CD4-positive, alpha-beta T cell treated with Interferon alpha-2 for 1 hour (primary cell): ENCODE measurements at places on chromosomes 3 and 15.

- DNase-seq, result no peak
Observed at GRCh38 chr15:45664451-45664850, 29.6 kb downstream of the SQOR start.

DNA sequence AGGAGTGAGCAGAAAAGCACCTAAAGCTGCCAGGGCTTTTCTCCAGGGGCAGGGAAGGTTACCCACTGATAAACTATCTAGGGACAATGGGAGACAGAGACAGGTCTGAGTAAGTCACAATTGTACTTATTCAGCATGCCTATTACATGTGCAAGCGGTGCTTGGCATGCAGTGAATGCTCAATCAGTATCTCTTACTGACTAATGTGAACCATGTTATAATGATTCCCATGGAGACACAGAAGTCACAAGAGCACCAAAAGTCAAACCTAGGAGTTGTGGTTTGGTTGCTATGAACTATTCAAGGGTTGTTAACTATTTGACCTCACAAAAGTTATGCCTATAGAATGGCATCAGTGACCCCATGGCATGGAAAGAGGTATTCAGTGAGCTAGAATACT is 50.0 kb upstream of the RASGRP1 start:
- no peak for DNase-seq

- no peak for DNase-seq
Observed at GRCh38 chr3:185988080-185988815, 50.4 kb upstream of the TRA2B start.

DNA sequence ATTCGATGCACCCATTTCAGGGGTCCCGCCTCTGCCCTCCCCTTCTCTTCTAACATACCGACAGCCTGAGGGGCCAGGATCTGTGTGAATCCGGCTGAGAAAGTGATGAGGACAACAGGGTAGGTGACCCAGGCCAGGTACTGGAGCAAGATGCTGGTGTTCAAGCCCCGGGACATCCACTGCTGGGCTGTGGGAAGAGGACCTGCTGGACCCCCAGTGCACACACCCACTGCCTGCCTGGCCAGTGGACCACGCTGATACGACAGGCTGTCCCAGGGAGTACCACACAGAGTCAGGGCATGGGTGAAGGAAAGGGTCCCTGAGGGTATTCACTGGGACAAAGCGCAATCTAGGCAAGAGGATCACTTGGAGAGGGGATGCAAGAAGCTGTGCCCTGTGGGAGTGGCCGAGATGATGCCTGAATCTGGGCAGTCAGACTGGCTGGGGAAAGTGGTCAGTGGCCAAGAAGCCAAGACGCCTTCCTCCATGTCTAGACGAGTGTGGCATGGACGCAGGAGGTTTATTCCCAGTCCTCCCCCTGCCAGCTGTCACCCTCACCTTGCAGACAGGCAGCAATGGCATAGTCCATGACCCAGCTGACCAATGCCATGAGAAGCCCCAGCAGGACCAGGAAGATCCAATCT is 3.2 kb downstream of the CLCN2 start:
- no peak for DNase-seq

GRCh38 chr3:72265256-72266015 is 480.5 kb upstream of the PROK2 start:
- no peak for DNase-seq

DNA sequence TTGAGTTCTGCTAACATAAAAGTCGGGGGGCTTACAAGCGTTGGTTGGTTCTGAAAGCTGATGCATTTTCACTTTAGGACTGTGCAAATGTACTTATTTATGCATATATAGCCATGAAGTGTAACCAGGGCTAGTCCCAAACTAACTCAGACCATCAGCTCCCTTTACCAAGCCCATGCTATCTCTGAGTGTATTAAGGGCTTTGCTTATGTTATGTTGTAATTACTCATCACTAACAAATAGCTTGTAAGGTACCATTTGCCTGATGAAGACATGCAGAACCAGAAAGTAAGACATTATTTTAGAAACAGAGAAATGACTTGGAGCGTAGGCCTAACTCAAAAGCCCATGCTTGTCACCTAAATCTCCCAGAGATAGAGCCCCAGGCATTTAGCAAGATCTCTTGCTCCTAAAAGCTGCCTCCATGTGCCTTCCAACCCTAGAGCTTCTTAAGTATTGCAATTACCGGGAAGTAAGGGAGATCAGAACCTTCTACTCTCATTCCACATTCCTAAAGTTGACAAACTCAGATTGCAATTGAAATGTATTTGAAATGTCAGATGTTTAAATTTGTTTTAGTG is 362.9 kb upstream of the RBMS3 start:
- no peak for DNase-seq

DNA sequence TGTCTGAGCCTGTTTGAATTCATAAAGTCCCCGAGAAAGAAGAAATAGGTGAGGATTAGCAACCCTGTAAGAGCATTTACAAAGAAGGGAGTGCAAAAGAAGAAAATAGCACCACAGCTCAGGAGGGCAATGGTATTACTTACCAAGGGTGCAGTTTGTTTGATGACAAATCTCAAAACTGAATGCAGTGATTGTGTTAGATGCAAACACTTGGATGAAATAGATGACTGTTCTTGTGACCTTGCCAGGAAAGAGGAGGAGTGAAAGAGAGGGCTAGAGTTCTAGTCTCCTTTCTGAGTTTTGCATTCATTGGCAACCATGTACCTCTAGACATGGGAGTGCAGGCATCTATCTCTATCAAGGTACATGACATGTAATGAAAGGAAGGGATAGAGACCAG is 1030.8 kb upstream of the CFAP20DC start:
- DNase-seq, result no peak

DNA sequence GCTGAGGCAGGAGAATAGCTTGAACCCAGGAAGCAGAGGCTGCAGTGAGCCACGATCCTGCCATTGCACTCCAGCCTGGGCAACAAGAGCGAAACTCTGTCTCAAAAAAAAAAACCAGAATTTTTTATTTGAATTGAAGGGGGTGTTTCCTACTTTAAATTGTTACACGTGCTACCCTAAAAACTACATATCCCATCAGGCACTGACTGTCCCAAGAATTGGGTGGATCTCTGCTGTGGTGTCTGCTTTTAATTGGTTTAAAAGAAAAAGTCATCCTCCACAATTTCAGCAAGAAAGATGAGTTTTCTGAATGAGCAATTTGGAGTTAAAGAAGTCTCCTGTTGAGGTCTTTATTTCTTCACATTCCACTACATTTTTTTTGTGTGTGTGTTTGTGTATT is 2.1 kb downstream of the PDIA3 start:
- peak; percentile 68 for DNase-seq

DNA sequence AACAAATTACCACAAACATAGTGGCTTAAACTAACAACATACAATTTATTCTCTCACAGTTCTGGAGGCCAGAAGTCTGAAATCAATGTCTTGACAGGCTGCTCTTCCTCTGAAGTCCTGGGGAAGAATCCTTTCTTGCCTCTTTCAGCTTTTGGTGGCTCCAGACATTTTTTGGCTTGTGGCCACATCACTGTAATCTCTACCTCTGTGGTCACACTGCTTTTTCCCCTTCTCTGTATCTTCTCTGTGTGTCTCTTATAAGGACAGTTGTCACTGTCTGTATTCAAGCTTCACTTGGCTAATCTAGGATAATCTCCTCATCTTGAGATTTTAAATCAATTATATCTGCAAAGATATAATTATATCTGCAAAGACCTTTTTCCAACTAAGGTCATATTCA is 80.3 kb upstream of the ABHD2 start:
- DNase-seq, result no peak

DNA sequence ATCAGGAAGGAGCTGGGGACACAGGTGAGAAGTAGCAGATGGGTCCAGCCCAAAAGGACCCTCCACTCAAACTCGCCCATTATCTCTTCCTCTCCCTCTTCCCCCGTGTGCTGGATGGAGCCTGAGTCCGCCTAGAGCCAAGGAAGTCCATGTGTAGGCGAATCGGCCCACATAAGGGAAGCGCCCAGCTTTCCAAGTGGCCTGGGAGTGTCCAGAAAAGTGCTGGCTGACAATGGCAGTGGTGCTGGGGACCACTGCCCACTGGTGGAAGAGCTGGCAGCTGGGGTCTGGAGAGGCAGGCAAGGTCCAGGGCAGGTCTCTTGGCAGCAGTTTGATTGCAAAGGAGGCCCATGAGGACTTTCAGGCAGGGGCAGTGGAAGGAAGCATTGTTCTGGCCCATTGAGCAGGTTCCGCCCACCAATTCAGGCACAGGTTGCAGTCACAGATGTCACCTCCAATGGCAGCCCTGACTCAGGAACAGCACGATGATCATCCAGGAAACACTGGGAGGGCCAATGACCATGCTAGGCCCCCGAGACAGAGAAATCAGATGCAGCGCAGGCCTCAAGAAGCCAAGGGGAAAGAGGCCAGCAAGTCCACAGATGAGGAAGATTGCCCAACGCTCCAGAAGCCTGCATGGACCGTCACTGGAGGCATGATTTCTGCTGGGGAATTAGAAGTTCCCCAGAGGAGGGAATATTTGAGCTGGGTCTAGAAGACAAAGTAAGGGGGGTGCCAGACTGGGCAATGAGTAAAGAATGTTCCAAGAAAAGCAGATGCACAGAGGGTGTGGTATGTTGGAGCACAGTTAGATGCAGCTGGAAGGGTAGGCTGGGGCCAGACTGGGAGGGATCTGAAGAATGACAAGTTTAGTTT is 3.0 kb downstream of the MFGE8 start:
- no peak for DNase-seq

GRCh38 chr3:134145183-134145582 is 105.5 kb downstream of the RYK start:
- DNase-seq, result no peak

DNA sequence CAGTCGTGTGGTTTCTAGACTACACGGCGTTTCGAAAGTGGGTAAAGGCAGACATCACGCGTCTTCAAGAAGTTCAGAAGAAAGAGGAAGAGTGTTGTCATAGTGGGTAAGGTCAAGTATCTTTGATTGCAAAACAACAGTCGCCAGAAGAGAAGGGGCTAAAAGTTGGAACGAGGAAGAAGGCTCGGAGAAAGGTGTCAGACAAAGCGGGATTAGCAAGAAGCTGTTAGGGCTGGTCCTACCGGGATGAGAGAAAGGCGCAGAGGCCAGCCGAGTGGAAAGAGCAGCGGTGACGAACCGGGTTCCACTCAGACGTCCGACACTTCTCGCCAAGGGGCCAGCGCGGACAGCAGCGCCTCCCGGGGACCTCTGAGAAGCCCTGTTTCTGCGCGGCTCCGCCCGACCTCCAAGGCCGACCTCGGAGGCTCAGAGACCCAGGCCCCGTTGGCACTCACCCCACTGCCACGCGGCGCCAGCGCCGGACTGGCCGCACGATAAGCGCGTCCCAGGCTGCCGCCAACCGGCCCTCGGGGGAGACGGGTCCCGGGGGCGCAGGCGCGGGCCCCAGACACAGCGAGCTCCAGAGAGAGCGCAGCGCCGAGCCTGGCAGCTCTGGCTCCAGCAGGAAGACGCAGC is 436 bp downstream of the ADPGK start:
- DNase-seq, result peak; percentile 68

- no peak for DNase-seq
Observed at GRCh38 chr15:70504988-70505387, 258.4 kb downstream of the UACA start.

DNA sequence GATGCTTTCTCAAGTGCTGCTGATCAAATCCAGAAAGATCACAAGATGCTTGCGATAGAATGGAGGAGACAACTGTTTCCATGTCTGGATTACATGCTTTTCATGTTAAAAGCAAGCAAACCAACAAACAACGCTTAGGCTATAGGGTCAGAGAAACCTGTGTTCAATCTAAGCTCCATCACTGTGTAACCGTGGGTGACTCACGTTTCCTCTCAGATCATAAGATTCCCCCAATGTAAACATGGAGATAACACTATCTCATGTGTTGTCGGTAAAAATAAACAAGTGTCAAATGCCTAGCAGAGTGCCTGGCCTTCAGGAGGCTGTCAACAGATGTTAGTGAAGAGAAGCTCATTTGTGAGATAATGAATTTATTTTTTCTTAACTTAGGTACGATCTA is 907.8 kb downstream of the NTRK3 start:
- DNase-seq, result no peak

GRCh38 chr3:129586746-129587430 is 19.6 kb downstream of the PLXND1 start:
- DNase-seq, result no peak

GRCh38 chr15:98163319-98164045 is 203.0 kb downstream of the ARRDC4 start:
- no peak for DNase-seq

DNA sequence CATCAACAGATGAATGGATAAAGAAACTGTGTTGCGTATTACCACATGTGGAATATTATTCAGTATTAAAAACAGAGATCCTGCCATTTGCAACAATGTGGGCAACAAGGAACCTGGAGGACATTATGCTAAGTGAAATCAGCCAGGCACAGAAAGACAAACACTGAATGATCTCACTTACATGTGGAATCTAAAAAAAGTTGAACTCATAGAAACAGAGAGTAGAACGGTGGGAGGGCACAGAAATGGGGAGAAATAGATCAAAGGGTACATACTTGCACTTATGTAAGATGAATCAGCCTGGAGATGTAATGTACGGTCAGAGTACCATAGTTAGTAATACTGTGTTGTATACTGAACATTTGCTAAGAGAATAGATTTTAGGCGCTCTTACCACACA is 29.8 kb upstream of the MUC13 start:
- DNase-seq, result no peak

DNA sequence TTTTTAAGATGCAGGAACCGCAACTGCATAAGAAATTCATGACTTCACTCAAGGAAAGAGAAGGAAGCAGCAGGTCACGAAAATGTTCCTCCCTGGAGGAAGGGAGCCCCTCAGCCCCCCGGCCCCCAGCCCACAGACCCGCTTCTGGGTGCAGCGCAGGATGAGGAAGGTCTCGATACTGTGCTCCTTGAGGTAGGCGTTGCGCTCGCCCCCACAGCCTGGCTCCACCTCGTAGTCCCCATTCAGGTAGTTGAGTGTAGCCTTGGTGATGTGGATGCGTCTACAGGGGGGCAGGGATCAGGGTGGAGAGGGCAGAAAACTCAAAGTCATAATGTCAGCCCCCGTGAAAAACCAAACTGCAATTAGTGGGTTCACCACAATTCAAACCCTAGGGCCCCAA is 121.4 kb downstream of the ADCY5 start:
- DNase-seq, result no peak

DNA sequence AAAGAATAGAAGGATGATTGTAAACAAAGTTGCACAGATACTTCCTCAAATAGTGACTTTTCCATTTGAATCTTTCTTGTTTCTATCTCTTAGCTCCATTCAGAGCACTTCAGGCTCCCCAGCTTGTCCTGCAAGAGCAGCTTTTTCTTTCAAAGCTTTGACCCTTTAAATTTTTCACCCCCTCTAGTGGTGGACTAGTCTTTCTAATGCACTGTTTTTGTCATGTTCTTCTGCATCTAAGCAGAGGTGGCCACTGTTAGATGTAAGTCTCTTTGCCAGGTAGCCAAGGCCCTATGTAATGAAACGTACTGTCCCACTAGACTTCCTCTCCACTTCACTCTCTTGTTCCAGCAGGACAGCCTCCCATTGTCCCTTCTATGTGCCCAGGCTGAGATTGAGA is 74.0 kb upstream of the MANF start:
- DNase-seq, result no peak

DNA sequence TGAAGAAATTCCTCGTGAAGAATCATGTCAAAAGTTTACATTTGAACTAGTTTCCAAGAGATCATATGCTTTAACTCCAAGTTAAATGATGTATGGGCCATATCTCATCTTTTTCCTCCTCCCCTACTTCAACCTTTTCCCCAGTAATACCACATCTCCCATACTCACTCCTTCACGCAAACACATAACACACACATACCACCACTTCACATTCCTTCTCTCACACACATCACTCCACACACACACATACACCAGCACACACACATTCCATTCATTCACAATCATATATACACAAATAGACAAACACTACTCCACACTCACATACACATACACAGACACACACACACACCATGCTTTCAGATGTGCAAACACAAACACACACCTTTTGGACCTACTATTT is 769.0 kb upstream of the NR2F2 start:
- DNase-seq, result no peak
